ENCODE measurements at places on chromosomes 1 and 21.

GRCh38 chr1:219020386-219020785 is 153.3 kb upstream of the LYPLAL1 start:
- DNase-seq, result no peak

- no peak for DNase-seq
Measured at GRCh38 chr1:230317823-230318819, 108.0 kb downstream of the PGBD5 start.

DNA sequence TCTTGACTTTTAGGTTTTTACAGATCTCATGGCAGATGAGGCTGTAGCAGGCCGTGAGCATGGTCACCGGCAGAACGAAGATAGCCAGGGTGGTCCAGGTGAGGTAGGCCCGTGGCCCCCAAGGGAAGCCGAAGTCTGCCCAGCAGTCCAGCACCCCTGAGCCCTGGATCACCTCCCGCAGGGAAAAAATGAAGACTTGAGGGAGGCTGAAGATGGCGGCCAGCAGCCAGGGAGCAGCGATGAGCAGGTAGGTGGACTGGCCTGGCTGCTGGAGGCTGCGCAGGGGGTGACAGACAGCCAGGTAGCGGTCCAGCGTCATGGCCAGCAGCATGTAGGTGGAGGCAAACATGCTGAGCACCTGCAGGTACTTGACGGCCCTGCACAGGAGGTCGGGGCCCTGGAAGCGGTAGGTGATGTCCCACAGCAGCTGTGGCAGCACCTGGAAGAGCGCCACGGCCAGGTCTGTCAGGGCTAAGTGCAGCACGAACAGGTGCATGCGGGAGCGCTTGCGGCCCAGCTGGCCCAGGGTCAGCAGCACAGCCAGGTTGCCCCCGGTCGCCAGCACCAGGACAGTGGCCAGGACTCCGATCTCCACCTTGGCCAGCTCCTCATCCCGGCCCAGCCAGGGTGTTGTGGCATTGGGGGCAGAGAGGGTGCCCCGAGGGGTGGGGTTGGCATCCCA is 856 bp downstream of the AVPR1B start:
- no peak for DNase-seq

DNA sequence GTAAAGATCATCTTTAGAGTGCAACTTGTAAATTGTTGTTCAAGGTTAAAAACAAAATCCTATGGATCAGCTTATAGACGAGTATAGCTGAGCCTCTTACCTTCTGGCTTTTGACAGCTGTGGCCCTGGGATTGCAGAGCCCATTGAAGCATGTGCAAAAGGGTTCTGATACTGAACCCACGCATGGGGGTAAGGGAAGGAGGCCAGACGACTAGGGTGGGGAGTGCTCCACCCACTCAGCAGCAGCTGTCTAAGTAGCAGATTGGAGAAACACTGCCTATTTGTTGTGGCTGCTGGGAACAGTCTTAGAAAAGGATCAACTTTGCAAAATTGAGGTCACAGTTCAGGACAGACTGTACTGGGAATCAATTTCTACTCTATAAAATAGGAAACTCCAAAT is 16.1 kb downstream of the CD101 start:
- no peak for DNase-seq

GRCh38 chr1:238628110-238628509 is 737.4 kb upstream of the ZP4 start:
- DNase-seq, result no peak
